ENCODE measurements at places on chromosomes 1 and 21.

- no peak for DNase-seq
Observed at GRCh38 chr1:230922620-230923019, 54.3 kb upstream of the C1orf198 start.

DNA sequence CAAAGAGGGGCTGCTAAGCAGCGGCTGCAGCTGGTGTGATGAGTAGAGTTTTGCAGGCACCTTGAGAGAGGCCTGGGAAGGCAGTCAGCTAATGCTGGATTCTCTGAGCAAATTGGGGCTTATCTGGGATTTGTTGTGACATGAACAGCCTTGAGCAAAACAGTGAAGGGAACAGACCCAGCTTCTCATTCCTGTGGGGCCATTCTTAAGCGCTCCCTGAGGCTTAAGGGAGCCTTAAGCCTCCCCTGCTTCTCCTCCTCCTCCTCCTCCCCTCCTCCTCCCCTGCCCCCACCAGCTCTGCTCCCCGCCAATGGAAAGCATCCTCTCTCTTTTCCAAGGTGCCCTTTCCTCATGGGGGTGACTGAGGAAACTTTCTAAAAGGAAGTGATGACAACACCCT lies 21.3 kb downstream of the HMGCS2 start:
- DNase-seq, result no peak

DNA sequence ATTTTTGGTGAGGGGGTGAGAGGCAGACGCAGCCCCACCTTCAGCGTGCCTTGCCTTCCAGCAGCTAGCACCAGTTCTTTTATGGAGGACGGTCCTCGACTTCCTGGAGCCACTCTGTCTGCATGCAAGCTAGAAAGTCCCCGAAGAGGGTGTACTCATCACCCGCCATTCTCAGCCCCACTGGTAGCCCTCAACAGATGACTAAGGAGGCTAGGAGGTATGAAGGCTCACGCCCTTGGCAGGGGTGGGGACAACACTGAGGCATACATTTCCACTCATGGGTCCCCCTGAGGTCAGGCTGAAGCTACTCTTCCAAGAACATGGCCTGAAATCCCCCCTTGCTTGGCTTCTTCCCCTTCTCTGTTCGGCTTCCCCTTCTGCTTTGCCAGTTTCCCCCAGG lies 8.9 kb upstream of the PTPRF start:
- DNase-seq, result no peak

GRCh38 chr1:16054598-16055540 lies 11.3 kb downstream of the CLCNKB start:
- no peak for DNase-seq

DNA sequence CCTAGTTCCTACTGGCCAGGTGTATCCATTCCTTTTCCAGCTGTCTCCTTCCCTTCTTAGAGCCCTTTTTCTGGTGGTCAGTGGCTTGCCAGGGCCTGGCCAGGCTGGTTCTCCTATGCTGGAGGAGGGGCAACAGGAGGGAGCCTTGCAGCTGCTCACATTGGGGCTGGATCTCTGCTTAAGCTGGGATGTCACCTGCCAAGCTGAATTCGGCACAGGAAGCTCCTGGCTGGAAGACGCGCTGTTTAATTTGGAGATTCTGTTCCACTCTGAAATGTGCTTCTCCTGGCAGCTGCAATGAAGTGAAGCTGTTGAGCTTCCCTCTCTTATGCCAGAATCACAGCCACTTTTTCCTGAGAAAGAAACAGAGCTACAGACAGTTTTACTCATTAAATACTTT lies 56.0 kb upstream of the POU3F1 start:
- DNase-seq, result no peak

DNA sequence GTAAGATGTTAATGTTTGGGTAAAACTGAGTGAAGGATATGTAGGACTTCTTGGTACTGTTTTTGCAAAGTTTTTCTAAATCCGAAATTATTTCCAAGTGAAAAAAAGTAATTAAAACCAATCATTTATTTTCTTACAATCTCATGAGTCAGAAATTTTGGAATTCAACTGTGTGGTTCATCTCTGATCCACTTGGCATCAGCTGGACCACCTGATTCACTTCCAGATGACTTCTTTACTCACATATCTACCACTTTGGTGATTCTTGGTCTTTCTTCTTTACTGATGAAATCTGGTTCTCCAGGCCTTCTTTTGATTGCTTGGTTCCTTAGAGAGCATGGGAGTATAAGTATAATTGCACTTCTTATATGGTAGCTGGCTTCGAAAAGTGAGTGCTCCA lies 254.9 kb upstream of the CACYBP start:
- DNase-seq, result no peak

DNA sequence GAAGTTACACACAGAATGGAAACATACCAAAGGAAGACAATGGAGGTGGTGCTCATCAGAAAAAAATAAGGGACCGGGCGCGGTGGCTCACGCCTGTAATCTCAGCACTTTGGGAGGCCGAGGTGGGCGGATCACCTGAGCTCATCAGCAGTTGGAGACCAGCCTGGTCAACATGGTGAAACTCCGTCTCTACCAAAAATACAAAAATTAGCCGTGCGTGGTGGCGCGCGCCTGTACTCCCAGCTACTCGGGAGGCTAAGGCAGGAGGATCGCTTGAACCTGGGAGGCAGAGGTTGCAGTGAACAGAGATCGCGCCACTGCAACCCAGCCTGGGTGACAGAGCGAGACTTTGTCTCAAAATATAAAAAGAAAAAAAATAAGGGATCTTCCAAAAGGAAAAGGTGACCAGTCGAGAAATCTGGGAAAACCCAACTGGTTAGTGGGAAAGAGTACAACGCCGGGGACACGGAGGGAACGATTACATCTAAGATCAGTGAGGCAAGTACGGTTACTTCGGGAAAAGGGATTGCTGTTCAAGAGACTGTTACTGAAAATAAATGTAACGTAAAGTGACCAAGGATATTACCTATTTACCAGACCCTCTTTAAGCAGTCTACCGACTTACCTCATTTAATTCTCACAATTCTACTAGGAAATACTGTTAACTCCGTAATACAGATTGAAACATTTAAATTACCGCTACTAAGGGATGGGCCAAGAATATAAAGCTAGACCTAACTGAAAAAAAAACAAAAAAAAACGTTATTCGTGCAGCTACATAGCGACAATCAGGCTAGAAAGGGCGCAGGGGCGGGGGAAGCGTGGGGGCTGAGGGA lies 822 bp downstream of the CCT3 start:
- DNase-seq, result peak; percentile 39

- DNase-seq, result no peak
Observed at GRCh38 chr1:207346513-207346912, 25.0 kb downstream of the CD55 start.

GRCh38 chr1:36560177-36560576 lies 77.5 kb upstream of the CSF3R start:
- no peak for DNase-seq

- no peak for DNase-seq
Observed at GRCh38 chr1:26459573-26460031, 12.6 kb upstream of the HMGN2 start.

DNA sequence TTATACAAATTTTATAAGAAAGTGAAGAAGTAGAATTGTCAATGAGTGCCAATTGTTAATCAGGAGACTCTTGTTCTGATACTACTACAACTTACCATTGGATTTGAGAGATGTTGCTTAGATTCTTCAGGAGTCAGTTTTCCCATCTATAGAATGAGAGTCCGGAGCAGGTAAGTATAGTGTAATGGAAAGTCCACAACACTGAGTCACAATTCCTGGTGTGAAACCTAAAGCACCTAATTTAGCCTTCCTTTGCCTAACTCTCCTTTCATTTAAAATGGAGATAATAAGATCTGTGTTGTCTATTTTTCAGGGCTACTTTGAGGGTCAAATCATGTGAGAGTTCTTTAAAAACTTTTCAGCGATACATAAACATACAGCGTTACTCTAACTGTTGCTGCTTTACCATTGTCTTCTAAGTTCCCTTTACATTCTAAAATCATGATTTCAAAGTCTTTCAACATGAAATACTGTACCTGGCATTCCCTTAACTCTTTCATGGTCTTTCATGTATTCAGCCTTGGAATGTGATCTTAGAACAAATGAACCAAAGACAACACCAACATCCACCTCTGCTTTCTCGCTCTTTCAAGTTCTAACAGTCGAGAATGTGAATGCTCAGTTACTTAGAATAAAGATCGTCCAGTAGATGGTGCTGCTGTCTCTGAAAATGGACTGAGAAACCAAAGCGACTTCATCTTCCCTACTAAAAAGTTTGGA lies 90.9 kb downstream of the SLC30A10 start:
- no peak for DNase-seq
